ENCODE measurements at places on chromosomes 2 and 18.

GRCh38 chr2:21404827-21405625, 281.3 kb downstream of the TDRD15 start:
- DNase-seq: no peak

DNA sequence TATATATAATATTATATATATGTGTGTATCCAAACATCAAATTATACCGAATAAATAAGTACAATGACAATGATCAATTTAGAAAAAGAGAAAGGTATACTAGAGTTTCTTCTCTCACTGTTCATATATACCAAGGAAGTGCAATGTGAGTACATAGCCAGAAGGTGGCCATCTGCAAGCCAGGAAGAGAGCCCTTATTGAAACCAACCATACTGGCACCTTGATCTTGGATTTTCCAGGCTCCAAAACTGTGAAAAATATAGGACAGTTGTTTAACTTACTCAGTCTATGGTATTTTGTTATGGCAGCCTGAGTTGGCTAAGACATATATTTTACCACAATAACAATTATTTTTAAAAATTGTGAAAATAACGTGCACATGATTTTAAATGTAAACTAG, 1490.2 kb upstream of the SLC39A10 start:
- DNase-seq: no peak

GRCh38 chr2:126751477-126751876, 95.5 kb downstream of the GYPC start:
- no peak for DNase-seq

DNA sequence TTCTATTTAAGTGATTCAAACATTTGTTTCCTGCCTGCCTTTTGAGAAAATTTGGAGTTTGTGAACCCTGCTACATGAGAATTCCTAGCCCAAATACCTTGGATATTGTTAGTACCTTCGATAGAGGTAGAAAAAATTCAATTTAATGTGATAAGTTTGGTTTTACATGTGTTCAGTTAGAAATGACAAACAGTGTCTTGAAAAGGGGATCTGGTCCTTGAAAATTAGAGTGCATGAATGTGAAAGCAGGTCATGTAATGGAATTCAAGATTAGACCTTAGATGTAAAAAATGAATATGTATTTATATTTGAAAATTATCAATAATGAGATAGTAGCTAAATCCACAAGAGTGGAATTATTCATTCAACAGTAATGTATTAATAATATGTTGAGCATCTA, 70.5 kb downstream of the PIK3C3 start:
- DNase-seq: no peak

DNA sequence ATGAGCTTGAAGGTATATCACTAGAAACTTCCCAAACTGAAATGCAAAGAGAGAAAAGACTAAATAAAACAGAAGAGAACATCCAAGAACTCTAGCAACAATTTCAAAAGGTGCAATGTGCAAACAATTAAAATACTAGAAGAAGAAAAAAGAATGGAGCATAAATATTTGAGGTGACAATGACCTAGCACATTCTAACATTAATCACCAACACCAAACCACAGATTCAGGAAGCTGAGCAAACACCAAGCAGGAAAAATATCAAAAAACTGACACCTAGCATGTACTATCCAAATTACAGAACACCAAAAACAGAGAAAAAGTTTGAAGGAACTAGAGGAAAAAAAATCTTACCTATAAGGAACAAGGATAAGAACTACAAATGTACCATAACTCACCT, 460.8 kb downstream of the IRS1 start:
- no peak for DNase-seq

GRCh38 chr2:239152916-239153305, 247.9 kb downstream of the HDAC4 start:
- DNase-seq: no peak

DNA sequence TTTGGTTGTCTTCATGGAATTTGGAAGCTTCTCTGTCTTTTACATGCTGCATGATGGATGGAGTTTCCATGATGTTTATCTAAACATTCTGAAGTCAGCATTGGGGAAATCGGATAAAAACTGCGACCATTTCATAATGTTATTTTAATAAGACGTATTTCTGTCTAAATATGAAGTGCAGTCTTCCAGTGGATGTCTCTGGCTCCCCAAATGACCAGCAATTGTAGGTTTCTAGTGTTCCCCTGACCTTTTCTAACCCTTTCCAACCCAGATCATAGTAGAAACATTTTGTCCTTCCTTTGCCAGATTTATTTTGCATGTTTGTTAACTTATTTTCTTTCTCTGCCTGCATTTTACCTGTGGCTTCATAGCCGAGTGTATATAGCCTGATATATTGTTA, 559.3 kb downstream of the ADCYAP1 start:
- no peak for DNase-seq

- DNase-seq: no peak
Measured at GRCh38 chr2:207929923-207930322, 95.4 kb downstream of the PLEKHM3 start.

DNA sequence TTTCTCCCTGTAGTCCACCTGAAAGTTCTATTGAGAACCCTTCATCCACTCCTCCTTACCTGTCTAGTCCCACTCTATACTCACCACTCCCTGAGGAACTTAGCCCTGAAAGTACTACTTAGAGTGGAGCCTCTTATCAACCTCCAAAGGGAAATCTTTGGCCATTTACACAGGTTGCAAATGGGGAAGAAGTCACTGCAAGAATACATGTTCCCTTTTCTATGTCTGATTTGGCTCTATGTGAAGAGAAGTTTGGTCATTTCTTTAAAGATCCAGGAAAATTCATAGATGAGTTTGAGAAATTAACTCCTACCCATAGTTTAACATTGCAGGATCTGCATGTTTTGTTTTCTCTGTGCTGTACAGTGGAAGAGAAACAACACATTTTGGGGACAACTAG, 22.9 kb upstream of the MGAT4A start:
- no peak for DNase-seq

DNA sequence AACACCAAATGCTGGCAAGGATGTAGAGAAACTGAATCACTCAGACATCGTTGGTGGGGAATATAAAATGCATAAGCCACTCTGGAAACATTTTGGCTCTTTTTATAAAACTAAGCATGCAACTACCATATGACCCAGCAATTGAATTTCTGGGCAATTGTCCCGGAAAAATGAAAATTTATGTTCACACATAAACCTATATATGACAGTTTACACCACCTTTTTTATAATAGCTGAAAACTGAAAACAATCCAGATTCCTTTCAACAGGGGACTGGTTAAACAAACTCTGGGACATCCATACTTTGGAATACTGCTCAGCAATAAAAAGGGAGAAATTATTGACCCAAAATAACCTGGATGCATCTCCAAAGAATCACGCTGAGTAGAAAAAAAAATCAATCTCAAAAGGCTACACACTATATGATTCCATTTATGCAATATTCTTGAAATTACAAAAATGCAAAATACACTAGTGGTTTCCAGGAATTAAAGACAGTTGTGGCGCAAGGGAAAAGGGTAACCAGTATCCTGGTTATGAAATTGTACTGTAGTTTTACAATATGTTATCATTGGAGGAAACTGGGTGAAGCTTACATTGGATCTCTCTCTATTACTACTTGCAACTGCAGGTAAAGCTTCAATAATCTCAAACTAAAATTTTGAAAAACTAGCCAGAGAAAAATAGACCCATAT, 130.2 kb upstream of the PID1 start:
- no peak for DNase-seq

GRCh38 chr18:50410894-50411293, 36.0 kb downstream of the SKA1 start:
- DNase-seq: no peak

DNA sequence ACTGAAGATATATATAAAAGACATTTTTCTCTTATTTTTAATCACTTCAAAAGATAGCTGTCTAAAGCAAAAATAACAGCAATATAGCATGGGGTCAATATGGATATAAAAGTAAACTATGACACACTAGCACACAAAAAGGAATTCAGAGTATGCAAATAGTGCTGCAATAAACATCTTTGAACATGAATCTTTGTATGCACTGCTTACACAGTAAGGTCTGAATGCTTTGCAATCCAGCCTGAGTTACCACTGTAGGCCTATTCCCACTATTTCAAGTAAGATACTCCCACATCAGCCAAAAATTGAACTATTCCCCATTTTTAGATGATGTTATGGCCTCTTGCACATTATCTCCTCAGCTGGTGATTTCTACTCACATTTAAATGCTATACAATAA, 27.4 kb upstream of the ERCC3 start:
- DNase-seq: no peak

GRCh38 chr18:6728331-6728730, 1.2 kb upstream of the ARHGAP28 start:
- DNase-seq: no peak

DNA sequence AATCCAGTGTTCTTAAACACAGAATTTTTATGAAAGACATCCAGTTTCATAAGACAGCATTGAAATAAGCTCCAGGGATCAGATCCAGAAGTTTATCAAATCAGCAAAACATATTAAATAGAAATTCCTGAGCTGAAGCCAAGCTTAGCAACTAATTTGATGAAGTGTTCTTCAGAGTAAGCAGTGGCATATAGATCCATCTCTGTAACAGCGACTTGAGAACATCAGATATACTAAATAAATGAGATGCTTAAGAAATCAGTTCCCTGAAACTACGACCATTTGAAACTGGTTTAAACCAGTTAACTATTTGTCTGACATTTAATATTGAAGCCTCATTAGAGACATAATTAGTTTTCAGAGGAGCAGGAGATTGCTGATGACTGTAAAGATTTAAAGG, 34.1 kb downstream of the PPP1R1C start:
- DNase-seq: no peak

- DNase-seq: no peak
Measured at GRCh38 chr2:36811071-36811470, 114.6 kb downstream of the VIT start.

DNA sequence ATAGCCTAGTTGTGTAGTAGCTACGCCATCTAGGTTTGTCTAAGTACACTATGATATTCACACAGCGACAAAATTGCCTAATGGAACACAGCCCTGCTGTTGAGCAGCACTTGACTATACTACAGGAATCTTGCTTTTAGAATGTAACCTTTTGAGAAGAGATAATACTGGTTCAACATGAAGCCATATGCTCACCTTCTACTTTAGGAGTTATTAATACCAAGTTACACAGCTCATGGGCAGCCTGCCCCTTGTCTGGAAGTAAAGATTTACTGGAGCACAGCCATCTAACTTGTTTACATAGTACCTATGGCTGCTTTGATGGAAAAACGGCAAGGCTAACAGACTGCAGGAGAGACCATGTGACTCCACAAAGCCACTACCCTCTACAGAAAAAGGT, 174.8 kb downstream of the DYM start:
- no peak for DNase-seq

DNA sequence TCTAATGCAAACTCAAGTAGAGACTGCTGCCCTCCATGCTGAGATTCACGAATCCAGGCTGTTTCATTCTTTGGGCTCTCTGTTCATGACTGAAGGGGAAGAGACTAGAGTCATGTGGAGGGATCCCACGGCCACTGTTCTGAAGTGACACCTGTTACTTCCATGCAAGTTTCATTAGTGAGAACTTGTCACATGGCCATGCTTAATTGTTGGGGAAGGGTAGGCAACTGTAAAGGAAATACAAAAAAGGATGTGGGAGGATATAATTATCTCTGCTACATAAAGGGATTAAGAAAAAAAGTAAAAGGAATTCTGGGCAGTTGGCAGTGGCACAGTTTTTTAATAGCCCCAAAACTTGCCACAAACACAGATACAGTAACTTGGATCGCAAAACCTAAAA, 28.0 kb upstream of the PSME4 start:
- DNase-seq: no peak
